Skin of body (tissue), 3 donors: ENCODE measurements at places on chromosomes 1 and 21. TPM values are rescaled to one million over a fixed set of nuclear protein-coding genes. Genes with fewer than 3 reads are reported as not detected.

ITGB2 gene
- 22.5 TPM for total RNA-seq

FCRL3 gene
- total RNA-seq: 0.10 TPM

CHD5 gene
- 1.4 TPM for total RNA-seq

E2F2 gene
- total RNA-seq: 8.1 TPM

TFAP2E gene
- total RNA-seq: 0.59 TPM

CSRP1 gene
- 91.8 TPM for total RNA-seq

KRTAP12-2 gene
- 1.5 TPM for total RNA-seq

SPRR2A gene
- total RNA-seq: 1.6 TPM

PPOX gene
- total RNA-seq: 16.7 TPM

KRTAP20-4 gene
- not detected for total RNA-seq

RNU1-1 gene
- 34,682 TPM for total RNA-seq

WNT3A gene
- total RNA-seq: 0.39 TPM

MARK1 gene
- total RNA-seq: 7.6 TPM

CD55 gene
- 84.7 TPM for total RNA-seq

UBASH3A gene
- 0.20 TPM for total RNA-seq

CELA3B gene
- not detected for total RNA-seq

TMEM240 gene
- total RNA-seq: 2.1 TPM

GRIK3 gene
- 0.59 TPM for total RNA-seq

TP73 gene
- 2.1 TPM for total RNA-seq

HSF2BP gene
- 0.89 TPM for total RNA-seq

DDX20 gene
- 12.8 TPM for total RNA-seq

PRPF38A gene
- 17.8 TPM for total RNA-seq

GJC2 gene
- total RNA-seq: 1.2 TPM

S100A14 gene
- total RNA-seq: 141 TPM

GPR25 gene
- total RNA-seq: not detected

TFF1 gene
- not detected for total RNA-seq

RXFP4 gene
- total RNA-seq: not detected

ANGPTL3 gene
- total RNA-seq: not detected

WNT4 gene
- total RNA-seq: 4.2 TPM

SMIM1 gene
- total RNA-seq: 2.5 TPM

TNFAIP8L2 gene
- 2.2 TPM for total RNA-seq

PAQR6 gene
- 0.79 TPM for total RNA-seq

S100A16 gene
- total RNA-seq: 103 TPM
